Chondrocyte (in vitro differentiated cells): ENCODE measurements at places on chromosomes 6 and 20. TPM values are rescaled to one million over a fixed set of nuclear protein-coding genes. Genes with fewer than 3 reads are reported as not detected.

TMEM244 gene
- total RNA-seq = not detected in 3 replicates

GATA5 gene
- not detected in 3 replicates for total RNA-seq

LY86 gene
- total RNA-seq = not detected in 3 replicates

FAM209A gene
- 0.55 to 0.58 TPM in 2 of 3 replicates, not detected in the other for total RNA-seq

GCNT2 gene
- 0.12 to 0.67 TPM (median 0.44 TPM) in 3 replicates for total RNA-seq

EDEM2 gene
- 21.0 to 25.5 TPM (median 22.4 TPM) in 3 replicates for total RNA-seq

SLC22A16 gene
- total RNA-seq = not detected in 3 replicates

ZBTB46 gene
- 5.9 to 8.3 TPM (median 6.0 TPM) in 3 replicates for total RNA-seq

DEF6 gene
- 0.82 to 1.1 TPM (median 0.82 TPM) in 3 replicates for total RNA-seq

SYCP2 gene
- 1.5 to 2.5 TPM (median 1.9 TPM) in 3 replicates for total RNA-seq

TNFRSF6B gene
- total RNA-seq = 0.79 to 0.99 TPM in 2 of 3 replicates, not detected in the other

EYS gene
- total RNA-seq = not detected in 3 replicates

CLPSL1 gene
- not detected in 3 replicates for total RNA-seq

WFDC11 gene
- total RNA-seq = not detected in 3 replicates

HLA-G gene
- total RNA-seq = 0.30 to 0.46 TPM in 2 of 3 replicates, not detected in the other

BANF2 gene
- total RNA-seq = not detected in 3 replicates

EIF2S2 gene
- total RNA-seq = 49.4 to 152 TPM (median 148 TPM) in 3 replicates

LCA5 gene
- 3.0 to 4.4 TPM (median 3.8 TPM) in 3 replicates for total RNA-seq

CHD6 gene
- total RNA-seq = 29.9 to 39.7 TPM (median 34.4 TPM) in 3 replicates

CPNE5 gene
- total RNA-seq = 0.18 TPM in 1 of 3 replicates, not detected in the others

BFSP1 gene
- total RNA-seq = 9.6 to 14.4 TPM (median 11.7 TPM) in 3 replicates

TUBB1 gene
- 0.15 TPM in 1 of 3 replicates, not detected in the others for total RNA-seq

LHFPL5 gene
- total RNA-seq = not detected in 3 replicates

MYLK4 gene
- 0.99 to 1.1 TPM (median 1.00 TPM) in 3 replicates for total RNA-seq

FKBP5 gene
- 139 to 237 TPM (median 143 TPM) in 3 replicates for total RNA-seq

CFB gene
- 2.3 to 3.2 TPM (median 2.6 TPM) in 3 replicates for total RNA-seq

LY6G6F gene
- total RNA-seq = not detected in 3 replicates

ARFGEF3 gene
- total RNA-seq = 1.1 to 2.7 TPM (median 2.7 TPM) in 3 replicates

KCNK5 gene
- not detected in 3 replicates for total RNA-seq

WFDC5 gene
- not detected in 3 replicates for total RNA-seq

VSX1 gene
- total RNA-seq = not detected in 3 replicates

HNF4A gene
- total RNA-seq = not detected in 3 replicates

ATP9A gene
- total RNA-seq = 43.1 to 49.6 TPM (median 43.4 TPM) in 3 replicates

METTL24 gene
- total RNA-seq = 0.62 to 0.67 TPM in 2 of 3 replicates, not detected in the other

OR2H2 gene
- not detected in 3 replicates for total RNA-seq

PBOV1 gene
- total RNA-seq = not detected in 3 replicates

HTR1B gene
- total RNA-seq = 0.57 to 1.2 TPM (median 0.65 TPM) in 3 replicates

CTAGE9 gene
- total RNA-seq = not detected in 3 replicates

MEI4 gene
- not detected in 3 replicates for total RNA-seq

FOXC1 gene
- 84.2 to 125 TPM (median 84.4 TPM) in 3 replicates for total RNA-seq

MUC22 gene
- total RNA-seq = not detected in 3 replicates

OGFR gene
- total RNA-seq = 31.5 to 32.2 TPM (median 31.8 TPM) in 3 replicates

RIMS4 gene
- total RNA-seq = 1.4 to 2.1 TPM (median 1.7 TPM) in 3 replicates

NHLRC1 gene
- 1.1 to 1.8 TPM (median 1.2 TPM) in 3 replicates for total RNA-seq
